Right cardiac atrium (tissue), 5 donors: ENCODE measurements at places on chromosomes 7 and 10. TPM values are rescaled to one million over a fixed set of nuclear protein-coding genes. Genes with fewer than 3 reads are reported as not detected.

The CYP26C1 gene
- not detected for total RNA-seq

DNA sequence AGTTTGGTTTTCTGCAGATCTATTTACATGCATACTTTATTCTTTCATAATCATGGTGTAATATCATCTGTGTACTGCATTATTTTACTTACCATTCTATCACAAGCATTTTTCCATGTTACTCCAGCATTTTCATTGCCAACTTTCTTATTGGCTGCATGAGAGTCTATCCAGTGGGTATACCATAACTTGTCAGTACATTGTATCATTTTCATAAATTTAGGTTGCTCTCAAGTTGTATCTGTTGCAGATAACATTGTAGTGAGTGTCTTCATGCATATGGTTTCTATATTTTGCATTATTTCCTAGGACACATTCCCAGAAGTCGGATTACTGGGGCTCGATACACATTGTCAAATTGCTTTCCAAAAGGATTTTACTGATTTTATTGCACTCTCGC lies 87.2 kb upstream of the INSYN2A start:
- DNase-seq = no peak

- no peak for DNase-seq
Measured at GRCh38 chr10:132762267-132762666, 23.7 kb downstream of the NKX6-2 start.

- peak; percentile 28 for DNase-seq
Measured at GRCh38 chr7:151769188-151769821, 107.6 kb downstream of the PRKAG2 start.

DNA sequence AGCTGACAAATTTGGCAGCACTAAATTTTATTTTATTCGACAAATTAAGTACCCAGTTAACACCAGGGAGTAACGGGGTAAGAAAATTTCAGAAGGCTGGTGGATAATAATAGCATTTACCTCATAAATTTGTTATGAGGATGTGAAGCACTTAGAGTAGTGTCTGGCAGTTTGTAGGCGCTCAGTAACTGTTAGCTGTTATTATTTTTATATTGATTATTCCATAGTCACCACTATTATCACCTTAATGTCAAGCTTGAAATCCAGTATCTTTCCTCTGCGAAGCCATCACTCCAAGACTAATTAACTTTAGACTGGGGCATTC lies 563 bp upstream of the COA1 start:
- no peak for DNase-seq

GRCh38 chr10:19719284-19719683 lies 96.9 kb upstream of the PLXDC2 start:
- no peak for DNase-seq

- DNase-seq = no peak
Measured at GRCh38 chr10:11430421-11431215, 180.8 kb downstream of the USP6NL start.

The CDK14 gene
- 59.6 TPM for total RNA-seq

GRCh38 chr10:58565271-58565670 lies 52.6 kb downstream of the BICC1 start:
- DNase-seq = no peak

DNA sequence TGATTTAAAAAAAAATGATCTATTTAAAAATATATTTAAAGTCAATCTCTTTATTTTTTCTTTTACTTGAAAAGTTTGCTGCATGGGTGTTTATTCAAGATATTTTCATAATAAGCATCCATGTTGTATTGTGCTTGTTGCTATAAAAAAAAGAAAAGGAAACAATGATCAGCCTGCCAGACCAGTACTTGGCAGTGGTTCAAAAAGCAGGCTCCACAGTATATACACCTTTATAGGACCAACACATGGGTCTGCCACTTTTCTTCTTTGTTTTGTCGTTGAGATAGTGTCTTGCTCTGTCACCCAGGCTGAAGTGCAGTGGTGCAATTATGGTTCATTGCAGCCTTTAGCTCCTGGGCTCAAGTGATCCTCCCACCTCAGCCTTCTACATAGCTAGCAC lies 228.0 kb downstream of the TWIST1 start:
- DNase-seq = no peak

DNA sequence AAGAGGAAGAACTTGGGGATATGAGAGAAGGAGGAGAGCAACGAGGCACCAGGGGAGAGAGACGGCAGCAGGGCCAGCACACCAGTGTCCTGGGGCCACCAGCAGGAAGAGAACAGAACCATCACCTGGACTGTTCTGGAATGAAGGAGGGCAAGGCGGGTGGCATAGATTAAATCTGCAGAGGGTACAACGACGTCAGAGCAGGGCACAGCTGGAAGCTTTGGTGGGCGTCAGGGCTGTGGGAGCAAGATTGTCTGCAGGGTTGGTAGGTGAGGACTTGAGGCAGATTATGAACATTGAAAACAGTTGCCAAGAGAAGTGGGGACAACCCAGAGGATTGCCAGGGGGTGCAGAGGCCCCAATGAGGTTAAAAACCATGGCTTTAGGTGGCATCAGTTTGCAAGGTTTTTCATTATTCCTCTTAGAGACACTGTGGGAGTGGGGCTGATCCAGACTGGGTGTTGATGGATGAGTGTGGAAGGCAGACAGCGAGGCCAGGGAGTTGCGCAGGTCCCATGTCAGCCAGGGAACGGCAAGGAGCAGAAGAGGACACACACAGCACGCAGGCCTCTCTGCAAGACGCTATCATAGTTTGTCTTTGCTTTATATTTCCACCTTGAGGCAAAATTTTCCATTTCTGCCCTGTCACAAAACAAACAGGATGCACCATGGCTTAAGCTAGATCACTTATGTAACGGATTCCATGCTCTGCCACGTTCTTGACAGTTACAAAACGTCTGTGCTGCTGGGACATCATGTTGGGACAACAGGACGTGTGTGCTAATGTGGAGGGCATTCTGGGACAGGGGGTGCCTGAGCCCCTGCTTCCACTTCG lies 52.5 kb upstream of the LEP start:
- no peak for DNase-seq

The HGF gene
- 2.7 TPM for total RNA-seq
